Calu3 (cell line): ENCODE measurements at places on chromosomes 12 and 14.

DNA sequence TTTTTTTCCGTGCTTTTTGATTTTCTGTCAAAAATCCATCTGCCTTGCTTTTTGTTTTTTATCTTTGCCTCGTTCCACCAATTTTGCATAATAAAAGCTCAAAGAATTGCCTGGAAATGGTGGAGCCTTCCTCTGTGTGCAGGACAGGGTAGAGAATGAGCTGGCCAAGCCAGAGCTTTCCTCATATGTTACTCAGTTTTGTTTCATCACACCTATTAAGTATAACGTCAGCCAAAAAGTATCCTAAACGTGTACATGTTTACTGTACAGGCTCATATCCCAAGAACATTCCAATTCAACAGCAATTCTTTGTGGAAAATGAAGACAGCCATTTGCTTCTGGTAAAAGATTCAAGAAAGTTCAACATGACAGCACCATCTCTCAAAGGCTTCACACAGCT, 191.2 kb upstream of the LMNTD1 start:
- no peak for DNase-seq

DNA sequence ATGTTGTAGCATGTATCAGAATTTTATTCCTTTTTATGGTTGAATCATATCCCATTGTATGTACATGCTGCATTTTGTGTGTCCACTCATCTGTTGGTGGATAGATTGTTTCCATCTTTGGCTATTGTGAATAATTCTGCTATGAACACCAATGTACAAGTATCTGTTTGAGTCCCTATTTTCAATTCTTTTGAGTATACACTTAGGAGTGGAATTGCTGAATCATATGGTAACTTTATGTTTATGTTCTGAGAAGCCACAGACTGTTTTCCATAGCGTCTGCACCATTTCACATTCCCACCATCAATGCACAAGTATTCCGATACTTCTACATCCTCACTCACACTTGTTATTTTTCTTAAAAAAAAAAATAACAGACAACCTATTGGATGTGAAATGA, 91.5 kb downstream of the ARF6 start:
- DNase-seq: no peak

- DNase-seq: peak; percentile 58
Observed at GRCh38 chr14:65949711-65950516, 536.3 kb upstream of the CCDC196 start.

- DNase-seq: no peak
Observed at GRCh38 chr12:47202176-47202575, 122.4 kb upstream of the AMIGO2 start.

GRCh38 chr12:78888568-78888967, 24.0 kb downstream of the SYT1 start:
- DNase-seq: no peak

GRCh38 chr14:53807542-53807941, 149.1 kb downstream of the BMP4 start:
- no peak for DNase-seq

DNA sequence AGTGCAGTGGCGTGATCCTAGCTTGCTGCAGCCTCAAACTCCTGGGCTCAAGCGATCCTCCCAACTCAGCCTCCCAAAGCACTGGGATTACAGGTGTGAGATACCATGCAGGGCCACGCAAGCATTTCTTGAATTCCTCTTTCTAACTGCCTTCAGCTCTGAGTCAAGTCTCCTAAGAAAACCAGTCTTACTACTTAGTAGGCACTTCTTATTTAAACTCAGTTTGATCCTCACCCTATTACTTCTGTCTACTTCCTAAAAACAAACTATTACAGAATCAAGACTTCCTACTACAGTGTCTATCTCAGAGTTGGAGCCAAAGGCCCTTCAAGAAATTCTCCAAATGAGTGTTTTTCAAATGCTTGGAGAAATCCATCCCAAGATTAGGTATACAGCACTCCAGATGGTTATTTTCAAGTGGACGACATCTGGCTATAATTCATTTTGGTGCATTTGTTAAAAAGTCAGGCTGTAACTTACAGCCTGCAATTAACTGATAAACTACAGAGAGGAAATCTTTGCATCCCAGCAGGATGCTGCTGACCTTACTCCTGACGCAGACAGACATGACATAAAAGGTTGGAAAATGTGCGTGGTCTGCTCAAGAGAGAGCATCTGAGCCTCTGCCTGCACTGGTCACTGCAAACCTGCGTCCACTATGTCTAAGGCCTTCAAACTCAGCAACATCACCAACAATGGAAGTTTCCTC, 34.7 kb downstream of the SSH1 start:
- DNase-seq: no peak

GRCh38 chr12:75738486-75738885, 227.1 kb upstream of the KRR1 start:
- DNase-seq: no peak

DNA sequence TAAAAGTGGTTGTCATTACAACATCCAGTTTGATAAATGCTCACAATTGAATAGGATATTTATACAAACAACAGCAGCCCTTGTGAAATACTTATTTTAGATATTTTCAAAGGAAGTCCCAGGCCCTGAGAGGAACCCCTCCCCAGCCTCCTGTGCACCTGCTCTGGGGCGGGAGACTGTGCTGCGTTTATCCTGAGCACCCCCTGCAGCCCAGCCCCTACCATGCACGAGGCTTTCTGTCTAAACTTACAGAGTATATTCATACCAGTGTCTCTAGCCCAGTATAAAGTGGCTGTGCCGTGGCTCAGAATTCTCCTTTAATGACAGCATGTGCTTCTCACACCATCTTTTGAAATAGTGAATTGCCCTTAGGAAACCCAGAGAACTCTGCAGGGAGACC, 1084.3 kb downstream of the TMEM121 start:
- DNase-seq: no peak

- no peak for DNase-seq
Observed at GRCh38 chr12:79200176-79200575, 335.6 kb downstream of the SYT1 start.

- no peak for DNase-seq
Observed at GRCh38 chr14:29955087-29955486, 27.4 kb upstream of the PRKD1 start.

DNA sequence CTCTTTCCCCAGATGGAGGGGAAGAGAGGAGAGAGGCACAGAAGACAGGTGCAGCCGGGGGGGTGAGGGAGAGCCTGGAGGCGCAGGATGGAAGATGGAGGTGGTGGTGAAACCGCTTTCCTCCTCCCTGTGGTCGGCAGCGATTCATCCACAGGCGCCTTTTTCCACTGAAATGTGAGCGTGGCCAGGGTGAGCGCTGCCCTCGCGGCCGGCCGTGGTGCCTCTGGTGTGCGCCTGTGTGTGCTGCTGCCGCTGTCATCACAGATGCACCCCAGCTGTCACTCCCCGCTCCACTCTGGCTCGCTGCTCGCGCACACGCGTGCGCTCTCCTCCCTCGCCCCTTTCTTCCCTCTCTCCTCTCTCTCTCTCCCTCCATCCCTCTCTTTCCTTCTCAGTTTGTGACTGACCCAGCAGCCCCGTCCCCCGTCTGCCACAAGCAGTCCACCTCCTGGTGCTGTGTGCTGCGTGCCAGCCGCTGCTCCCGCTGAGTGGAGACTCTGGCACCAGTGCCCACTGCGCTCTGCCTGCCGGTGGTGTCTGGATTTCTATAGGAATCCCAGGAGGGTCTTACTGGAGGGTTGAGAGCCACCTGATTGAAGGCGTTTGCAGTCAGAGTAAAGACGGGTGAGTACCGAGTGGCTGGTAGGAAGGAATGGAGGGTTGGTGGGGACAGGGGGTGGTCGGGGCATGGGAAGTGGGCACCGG, at the start of gene LRTM2:
LRTM2 (plus strand) TSS at position 375 of the 705 bp plus-strand sequence. CDS start 7,584 bp downstream, outside the sequence.
- DNase-seq: no peak

DNA sequence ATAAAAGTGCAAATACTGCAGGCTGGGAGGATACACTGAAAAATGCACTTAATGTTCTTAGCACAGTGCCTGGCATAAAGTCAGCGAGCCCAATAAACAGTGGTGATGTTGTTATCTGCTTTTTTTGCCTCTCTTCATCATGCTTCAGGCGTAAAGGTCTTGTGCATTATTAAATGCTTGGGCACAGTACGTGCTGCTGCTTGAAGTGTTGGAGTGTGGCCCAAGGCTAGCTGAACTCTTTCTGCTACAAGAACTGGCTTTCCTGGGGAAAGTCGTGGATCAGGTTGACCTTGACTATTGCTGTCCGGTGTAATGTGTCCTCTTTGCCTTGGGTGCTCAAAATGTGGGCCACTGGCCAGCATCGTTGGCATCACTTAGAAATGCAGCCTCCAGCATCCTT, 43.0 kb downstream of the SMOC1 start:
- no peak for DNase-seq

- no peak for DNase-seq
Observed at GRCh38 chr14:95537298-95538089, 2.6 kb downstream of the GLRX5 start.

DNA sequence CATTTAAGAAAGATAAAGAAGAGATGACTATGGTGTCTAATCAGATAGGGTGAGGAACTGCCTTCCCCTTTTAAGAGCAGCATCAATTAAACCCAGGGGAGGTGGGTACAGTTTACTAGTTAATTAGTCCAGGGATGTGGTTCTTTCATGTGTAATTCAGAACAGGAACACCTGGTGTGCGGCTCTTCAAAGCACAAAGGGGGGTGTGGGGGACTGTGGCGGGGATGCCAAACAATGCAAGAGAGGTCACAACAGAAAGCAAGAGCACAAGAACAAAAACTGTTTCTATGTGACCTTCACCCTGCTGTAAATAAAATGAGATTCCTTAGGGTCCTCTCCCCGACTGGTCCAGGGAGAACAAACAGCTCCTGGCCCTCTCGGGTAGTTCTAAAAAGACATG, 183.9 kb upstream of the SOX5 start:
- no peak for DNase-seq

DNA sequence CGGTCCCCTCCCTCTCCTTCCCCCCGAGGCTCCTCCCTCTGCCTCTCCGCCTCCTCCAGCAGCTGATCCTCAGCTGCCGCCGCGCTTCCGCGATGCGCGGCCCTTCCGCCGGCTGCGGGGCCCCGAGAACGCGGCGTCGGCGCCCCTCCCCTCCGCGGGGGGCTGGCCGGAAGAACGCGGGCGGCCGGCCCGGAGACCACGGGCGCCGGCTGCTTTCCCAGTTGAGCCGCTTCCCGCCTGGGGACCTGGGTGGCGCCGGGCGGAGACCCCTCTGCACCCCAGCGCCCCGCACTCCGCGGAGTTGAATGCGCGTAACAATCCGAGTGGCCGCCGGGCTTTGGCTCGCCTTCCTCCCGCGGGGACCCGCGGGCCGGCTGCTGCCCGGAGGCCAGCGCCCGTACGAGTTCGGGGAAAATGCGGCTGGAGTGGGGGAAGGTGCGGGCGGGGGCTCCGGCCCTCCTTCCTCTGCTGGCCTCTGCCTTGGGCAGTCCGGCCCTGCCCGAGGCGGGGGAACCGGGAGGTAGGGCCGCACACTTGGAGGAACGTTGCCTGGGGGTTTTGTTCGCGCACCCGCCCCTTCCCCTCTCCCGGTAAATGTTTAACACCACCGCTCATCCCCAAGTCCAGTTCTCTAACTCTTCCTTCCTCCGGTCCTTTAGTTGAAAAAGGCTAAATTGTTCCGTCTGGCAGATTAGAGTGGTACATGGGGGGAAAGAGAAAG, 393 bp upstream of the DCAF5 start:
- DNase-seq: peak; percentile 87

GRCh38 chr14:87391066-87391465, 601.9 kb downstream of the GALC start:
- DNase-seq: no peak

DNA sequence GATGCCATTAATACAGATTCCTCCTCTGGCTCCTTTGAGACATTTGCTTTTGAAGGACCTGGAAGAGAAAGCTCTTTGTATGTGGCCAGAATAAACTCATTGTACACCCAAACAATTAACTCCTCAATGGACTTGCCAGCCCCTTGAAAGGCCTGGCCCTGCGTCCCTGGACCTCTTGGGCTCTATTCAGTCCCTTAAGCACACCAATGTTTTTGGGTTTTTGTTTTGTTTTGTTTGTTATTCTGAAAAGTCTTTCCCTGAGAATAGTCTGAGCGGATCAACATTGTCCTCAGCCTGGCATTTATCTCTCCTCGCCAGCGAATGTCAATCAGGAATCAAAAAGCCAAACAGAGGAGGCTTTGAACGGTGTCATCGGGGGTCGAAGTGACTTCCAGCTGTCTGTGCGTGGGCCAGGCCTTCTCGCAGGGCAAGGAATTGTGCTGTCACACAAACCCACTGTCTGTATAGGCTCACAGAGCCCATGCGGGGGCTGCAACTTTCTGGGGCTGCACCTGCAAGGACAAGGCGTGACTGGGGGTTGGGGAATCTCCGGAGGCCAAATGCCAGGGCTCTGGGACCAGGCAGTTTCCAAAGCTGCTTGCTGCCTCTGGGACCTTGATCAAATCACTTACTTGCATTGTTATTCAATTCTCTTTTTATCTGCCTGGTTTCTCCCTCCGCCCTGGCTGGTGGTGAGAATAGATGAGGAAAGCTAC, 108.3 kb downstream of the SMOC1 start:
- DNase-seq: no peak

DNA sequence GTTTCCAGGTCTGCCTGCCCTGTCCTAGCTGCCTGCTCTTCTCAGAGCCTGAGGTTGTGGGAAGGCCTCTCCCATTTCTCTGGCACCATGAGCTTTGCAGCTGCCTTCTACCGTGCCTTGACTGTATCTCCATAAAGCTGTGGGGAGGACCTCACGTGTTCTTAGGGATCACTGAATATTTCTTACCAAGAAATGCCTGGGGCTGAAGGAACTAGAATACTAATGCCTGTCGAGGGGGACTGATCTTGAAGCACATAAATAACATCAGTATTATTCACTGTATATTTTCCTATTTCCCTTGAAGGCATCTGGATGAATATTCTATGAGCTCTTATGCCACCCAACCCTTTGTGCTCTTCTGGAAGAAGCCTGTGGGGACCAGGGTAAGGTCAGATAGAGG, 103.4 kb downstream of the APAF1 start:
- no peak for DNase-seq

GRCh38 chr14:77565289-77565993, 51.0 kb downstream of the SPTLC2 start:
- no peak for DNase-seq

DNA sequence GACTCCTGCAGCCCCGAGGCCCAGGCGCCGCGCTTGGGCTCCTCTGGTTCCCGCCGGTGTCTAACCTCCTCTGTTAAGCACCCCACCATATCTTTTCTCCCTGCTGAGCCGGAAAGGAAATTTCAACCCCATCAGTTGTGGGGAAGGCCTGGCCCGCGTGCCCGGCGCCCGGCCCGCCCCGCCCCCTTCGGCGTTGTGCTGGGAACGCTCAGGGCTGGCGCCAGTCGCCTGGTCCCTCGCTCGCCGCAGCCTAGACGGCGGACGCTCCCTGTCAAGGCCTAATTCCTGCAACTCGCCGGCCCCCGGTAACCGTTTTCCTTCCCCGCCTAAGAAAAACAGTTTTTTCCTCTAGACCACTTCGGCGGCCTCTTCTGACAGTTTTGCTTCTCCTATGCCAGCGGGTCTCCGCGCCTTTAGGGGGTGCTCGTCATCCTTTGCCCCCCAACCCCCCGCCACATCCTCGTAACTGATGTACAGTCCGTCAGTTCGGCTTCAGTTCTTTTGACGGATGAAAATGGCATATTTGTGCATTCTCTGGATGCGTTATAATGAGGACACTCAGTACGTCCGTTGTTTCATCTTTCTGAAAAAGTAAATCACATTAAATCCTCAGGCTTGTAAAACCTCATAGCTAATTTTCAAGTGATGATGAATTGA, 506 bp upstream of the NAP1L1 start:
- no peak for DNase-seq
